ENCODE measurements at places on chromosomes 6 and 20.

- peak; percentile 87 for DNase-seq
These were observed 49.0 kb upstream of the RNF24 start for GRCh38 chr20:4064144-4064909.

GRCh38 chr6:2973676-2974075 lies 2.3 kb upstream of the SERPINB6 start:
- no peak for DNase-seq

GRCh38 chr6:137043710-137044365 lies 927 bp downstream of the IL20RA start:
- DNase-seq, result peak; percentile 38

- DNase-seq, result peak; percentile 96
These were observed 175.2 kb downstream of the ZMYND8 start for GRCh38 chr20:47181056-47181862.

DNA sequence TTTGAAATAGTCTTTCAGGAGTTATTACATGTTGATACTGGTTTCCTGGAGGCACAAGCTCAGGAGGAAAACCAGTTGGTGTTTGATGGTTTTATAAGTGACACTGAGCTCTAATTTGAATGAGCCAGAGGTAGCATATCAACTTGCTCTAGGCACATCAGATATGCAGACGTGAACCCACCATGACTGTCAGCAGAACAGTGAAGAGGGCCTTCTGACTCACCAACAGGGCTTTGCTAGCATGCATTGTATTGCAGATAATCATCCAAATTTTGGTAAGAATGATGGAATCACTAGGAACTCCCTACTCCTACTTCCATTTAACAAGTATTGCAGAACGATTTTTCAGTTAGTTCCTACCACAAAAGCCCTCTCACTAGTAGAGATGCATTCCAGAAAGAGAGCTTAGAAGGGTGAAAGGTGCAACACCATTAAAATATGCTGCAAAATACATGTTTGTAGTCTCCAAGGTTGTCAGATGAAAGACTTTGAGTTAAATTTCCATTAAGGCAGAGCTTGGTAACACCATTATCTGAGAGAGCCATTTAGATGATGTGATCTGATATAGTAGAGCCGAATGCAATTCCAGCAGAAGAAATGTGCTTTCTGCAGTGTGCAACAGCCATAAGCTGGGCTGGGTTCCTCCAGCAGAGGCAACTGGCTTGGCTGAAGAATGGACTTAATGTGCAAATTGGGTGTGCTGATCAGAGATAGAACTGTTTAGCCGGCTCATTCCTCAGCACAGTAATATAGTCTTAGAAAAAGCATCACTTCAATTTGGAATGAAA lies 968.7 kb upstream of the ADGRB3 start:
- no peak for DNase-seq

GRCh38 chr6:161594412-161594811 lies 320.6 kb upstream of the AGPAT4 start:
- DNase-seq, result no peak

GRCh38 chr6:168315596-168315995 lies 4.0 kb downstream of the DACT2 start:
- DNase-seq, result no peak

- DNase-seq, result no peak
These were observed 46.0 kb upstream of the PDE10A start for GRCh38 chr6:165708985-165709576.

- DNase-seq, result no peak
These were observed 56.9 kb upstream of the FOXP4 start for GRCh38 chr6:41489120-41489851.

DNA sequence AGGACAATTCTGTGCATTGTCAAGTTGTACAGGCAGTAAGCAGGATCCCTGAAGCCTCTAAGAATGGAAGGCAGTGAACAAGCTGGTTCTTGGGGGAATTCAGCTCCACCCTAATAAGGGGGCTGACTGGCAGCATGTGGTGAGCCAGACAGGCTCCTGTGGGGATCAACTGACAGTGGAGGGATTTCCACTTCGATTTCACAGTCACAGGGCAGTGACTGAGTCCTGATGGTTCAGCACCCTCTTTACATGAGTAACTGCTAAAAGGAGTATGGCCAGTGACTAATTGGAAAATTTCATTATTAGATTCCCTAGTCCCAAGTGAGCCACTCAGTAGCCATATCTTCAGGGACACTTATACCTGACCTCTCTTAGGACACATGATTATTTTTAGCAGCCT lies 78.4 kb downstream of the NDUFAF5 start:
- DNase-seq, result no peak

DNA sequence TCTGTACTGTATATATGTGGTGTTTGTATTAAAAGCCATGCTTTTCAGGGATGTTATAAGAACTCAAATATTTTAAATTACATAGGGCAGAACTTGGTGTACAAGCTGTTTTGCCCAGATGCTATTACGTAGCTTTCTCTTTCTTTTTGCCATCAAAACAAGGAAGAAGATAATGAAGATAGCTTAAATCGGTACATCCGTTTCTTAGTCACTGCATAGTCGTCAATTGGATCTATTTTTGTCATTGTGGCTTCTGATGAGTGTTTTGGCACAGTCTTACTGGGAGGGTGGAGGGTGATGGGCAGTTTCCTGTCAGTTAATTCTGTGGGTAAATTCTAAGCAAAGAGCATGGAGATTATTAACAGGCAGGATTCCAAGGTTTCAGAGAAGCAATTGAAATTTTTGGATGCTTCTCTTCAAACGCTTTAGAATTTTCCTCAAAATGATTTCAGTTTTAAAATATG lies 649.1 kb upstream of the GJE1 start:
- peak; percentile 22 for DNase-seq

DNA sequence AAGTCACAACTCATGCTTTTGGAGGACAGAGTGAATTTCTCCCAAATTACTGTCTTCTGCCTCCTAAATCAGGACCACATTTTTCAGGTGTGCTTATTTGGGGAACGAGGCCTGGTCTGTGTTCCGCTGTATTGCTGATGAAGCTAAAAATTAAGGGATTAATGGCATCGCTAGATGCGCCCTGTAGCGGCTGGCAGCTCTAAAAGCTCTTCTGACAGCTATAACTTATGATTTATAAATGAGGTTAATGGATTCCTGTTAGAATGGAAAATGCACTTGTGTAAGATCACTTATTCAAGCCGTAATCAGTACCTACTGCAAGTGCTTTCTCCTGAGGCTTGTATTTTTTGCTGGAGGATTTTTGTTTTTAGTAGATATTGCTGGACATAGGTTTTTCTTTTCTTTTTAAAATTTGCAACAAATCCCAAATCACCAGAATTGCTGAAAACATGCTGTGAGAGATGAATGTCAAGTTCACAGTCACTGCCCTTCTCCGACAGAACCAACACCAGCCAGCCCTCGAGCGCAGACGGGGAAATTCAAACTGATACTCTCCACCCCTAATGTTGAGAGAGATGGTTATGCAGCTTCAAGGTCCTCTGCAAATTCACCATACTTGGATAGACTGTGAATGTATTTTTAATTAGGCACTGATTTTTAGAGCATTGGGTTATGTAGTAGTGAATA lies 49.1 kb downstream of the AKAP12 start:
- no peak for DNase-seq
